ENCODE measurements at places on chromosomes 7 and 10.

GRCh38 chr7:28536259-28536658 is 123.9 kb downstream of the CREB5 start:
- DNase-seq: no peak

DNA sequence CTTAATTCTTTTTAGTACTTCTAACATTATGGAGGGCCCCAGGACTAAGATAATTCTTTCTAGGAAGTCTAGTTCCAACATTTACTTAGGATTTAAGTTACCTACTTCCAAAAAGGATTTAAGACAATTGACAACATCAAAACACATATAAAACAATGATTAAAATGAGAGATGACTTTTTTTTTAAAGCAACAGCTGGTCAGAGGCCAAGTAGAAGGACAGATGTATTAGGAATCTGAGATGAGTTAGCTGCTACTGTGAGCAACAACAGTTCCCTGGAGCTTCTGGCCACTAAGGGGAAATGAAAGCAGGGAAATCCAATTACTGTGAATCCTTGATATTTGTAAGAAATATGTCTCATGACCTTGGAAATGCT is 222.3 kb downstream of the PHTF2 start:
- DNase-seq: no peak

DNA sequence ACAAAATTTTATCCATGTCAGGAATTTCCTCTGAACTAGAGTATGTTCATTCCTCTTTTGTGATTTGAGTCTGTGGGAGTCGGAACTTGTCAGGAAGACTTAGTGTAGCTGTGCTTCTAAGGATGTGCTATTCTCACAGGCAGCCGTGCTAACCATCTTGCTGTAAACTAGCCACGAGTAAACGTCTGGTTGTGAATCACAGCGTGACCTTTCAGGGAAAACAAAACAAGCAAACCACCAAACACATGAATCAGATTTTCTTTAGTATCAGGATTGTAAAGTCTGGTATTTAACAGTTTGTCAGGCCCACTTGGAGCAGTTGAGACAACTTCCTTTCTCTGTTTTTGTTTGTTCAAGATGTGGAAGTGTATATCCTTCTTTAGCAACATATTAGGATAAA is 32.0 kb downstream of the AUTS2 start:
- no peak for DNase-seq

- DNase-seq: no peak
Measured at GRCh38 chr10:15457382-15457781, 86.3 kb upstream of the FAM171A1 start.

- no peak for DNase-seq
Measured at GRCh38 chr7:121938429-121938996, 65.6 kb downstream of the PTPRZ1 start.

DNA sequence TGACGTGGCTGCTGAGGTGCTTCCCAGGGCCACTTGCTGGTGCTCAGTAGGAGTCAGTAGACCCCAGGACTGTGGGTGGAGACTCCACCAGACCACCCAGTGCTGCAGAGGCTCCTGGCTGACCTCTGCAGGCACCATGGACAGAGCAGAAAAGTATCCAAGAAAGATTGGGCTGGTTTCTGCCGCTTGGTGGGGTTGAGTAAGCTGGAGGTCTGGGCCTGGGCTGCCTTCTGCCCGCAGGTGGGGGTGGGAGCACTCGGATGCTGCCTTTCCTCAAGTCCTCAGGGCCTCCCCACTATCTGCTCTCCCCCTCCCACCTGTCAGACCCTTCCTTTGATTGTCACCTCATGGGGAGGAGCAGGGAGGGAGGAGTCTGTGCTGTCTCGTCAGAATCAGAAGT is 91.6 kb downstream of the WDR37 start:
- DNase-seq: no peak

- no peak for DNase-seq
Measured at GRCh38 chr10:21732067-21732772, 198.2 kb downstream of the MLLT10 start.

DNA sequence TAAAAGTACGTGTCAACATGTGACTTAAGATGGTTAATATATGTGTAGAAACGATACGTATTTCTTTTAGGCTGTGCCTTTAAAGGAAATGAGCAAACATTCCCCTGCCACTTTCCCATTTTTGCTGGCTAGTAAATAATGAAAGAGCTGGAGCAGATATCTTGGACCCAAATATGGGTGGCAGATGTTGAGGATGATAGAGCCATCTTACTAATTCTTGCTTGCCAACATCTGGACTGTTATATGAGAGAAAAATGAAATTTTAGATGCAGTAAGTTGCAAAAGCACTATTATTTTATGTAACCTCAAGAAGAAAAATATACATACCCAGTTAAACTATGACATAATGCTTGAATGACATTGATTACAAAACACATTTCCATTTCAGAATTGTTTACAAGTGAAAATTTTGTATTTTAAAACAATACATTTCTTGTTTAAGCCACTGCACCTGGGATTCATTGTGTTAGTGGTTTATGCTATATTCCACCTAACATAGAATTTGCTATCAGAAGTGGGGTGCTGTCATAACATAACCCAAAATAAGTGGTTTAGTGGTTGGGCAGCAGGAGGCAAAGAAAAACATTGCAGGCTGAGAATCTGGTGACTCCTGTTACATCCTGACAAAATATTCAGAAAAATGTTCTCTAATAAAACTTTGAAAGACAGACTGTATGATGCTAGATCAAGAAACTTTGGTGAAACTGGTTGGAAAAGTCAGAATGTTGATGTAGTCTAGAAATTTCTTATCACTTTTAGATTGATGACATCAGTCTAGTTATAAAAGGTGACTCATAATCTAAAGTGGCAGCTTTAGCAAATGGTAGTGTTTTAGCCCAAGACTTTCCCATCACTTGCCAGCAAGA is 305.0 kb downstream of the PTEN start:
- no peak for DNase-seq

DNA sequence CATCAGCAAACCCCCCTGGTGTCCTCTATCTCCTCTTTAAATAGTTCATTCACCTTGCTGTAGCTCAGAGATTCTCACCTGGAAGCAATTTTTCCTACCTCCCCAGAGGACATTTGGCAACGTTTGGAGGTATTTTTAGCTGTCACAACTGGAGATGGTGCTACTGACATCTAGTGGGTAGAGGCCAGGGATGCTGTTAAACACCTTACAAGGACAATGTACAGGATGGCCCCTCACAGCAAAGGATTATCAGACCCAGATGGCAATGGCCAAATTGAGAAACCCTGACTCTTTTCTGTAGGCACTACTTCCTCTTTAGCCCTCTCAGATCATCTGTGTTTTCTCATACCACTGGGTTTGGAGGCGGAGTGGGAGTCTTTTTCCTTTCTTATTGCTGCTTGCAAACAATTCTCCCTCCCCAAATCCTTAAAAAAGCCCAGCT is 13.2 kb upstream of the TRA2A start:
- DNase-seq: no peak

DNA sequence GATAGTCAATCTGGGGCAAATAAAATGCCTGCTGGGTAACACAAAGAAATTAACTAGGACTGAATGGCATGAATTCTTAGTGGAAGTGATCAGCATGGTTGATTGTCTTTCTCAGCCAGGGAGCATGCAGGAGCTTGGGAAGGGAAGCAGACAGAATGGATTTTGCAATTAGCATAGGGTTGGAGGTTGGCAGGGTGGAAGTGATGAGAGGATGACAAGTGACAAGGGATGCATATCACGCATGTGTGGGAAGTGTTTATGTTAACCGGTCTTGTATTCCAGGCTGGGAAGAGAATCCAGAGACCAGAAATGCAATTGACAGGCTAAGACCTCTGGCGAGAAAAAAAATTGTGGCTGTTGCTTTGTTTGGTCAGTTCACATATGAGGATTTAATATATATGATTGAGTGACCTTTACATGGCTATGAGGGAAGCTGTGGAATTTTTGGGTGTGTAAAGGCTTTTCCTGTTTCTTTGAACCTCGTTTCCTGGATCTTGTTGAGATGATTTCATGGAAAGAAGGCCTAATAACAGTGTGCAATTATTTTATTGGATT is 8.3 kb downstream of the MDFIC start:
- DNase-seq: no peak

DNA sequence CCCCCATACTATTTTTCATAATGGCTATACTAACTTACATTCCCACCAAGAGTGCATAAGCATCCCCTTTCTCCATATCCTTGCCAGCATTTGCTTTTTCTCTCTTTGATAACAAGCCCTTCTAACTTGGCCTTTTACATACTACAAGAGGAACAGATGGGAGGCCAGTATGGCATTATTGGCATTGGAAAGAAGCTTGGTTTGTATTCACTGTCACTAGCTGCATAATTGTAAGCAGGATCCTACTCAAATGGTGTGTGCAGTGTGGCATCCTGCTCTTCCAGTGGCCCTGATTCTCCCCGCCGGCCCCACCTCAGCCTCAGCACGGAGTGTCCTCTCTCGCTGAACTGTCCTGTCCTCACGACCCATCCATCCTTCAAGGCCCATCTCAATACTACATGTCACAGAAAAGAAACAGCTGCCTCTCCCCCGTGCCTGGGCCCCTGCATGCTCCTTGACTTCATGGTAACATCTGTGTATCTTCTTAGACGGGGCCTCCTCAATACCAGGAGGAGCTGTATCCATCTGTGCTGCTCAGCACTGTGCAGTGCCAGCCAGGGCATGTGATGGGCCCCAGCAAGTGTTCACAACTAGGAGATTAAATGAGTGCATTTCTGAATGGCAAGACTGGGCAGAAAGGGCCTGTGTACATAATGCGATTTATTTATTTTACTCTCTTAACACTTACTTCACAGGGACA is 205.2 kb downstream of the COBL start:
- DNase-seq: no peak

DNA sequence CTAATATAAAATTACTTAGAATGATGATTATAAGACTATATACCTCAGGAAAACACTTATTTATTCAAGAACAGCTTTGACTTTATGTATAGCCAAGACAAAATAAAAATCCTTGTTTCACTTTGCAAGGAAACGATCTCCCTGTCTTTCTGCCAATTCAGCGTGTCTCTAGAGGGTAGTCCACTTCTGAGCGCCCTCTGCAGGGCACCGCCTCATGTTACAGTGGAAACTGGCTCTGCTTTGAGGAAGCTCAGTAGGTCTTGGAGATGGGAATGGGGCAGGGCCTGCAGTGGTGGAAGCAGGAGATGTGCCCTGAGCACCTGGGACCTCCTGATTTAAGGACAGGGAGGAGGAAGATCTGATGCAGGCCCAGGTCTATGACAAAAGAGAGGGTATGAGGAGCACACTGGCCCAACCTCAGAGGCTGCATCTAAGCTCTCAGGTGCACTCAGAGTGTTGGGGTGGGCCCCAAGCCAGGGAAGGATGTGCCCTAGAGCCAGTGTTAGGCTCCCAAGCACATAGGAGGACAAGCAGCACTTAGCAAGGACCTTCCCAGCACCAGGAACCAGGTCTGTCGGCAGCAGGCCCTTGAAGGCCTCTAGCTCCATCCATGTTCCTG is 481.0 kb downstream of the TNS3 start:
- DNase-seq: no peak

DNA sequence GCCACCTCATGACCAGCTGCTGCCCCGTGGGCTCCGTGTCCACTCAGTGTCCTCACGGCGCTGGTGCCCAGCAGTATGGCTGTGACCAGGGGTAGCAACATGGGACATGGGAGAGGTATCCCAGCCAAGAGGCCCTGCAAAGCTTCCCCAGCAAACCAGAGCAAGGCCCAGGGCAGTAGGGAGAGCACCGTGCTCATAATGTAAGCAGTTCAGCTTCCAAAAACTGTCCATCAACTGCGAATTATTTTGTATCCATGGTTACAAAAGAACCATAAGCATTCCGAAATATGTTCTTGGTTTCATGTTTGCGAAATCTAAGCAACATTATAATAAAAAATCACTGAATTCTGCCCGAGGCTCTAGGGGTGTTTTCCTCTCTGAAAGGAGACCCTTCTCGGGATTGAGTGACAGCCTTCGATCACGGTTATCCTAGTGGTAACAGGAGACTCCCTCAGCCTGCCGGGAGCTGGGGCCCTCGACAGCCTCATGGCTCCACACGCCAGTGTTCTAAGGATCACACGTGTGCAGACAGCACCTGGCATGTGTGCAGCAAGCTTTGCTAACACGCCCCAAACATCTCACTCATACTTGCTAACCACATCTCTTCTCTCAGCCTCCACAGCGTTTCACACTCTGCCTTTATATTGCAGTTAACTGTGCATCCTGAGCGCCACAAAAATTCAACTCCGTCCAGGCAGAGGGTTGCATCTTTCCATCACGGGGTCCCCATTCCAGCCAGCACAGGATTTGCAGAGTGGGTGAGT is 117.6 kb downstream of the DIP2C start:
- DNase-seq: no peak

DNA sequence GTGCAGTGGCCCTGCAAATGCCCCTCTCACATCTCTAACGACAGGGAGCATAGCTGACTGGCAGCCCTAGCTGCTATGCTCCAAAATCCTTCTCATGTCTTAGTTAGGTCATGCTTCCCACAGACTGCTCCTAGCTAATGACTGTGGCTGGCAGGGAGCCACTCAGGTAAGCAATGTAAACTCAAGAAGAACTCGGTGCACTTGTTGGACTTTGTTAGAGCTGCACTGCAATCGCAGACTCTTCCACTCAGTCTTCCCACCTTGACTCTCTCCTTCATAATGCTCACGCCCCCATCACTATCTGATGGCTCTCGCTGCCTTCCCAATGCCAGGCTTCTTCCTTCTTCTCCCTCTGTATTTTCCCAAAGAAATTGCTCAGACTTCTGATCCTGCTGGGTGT is 24.0 kb downstream of the OR9A2 start:
- DNase-seq: no peak

- no peak for DNase-seq
Measured at GRCh38 chr10:7811000-7811399, 7.3 kb upstream of the TAF3 start.

- DNase-seq: no peak
Measured at GRCh38 chr7:102873470-102874165, 39.2 kb upstream of the LRRC17 start.

GRCh38 chr7:74405191-74405898 is 48.4 kb upstream of the GTF2IRD1 start:
- no peak for DNase-seq

DNA sequence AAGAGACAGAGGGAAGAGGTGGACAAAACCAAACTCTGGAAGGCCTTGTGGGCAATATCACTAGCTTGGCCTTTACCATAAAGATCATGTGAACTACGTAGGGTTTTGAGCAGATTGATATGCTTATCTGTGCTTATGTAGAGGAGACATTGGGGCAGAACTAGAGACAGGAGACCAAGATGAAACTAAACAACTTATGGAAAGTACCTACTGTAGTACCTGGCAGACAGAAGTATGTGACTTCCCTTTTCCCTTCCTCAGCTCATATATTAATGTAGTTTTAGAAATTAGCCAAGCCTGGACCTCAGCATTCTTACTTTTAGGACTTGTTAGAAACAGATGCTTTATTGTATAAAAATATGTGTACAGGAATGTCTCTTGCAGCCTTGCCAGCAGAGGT is 14.0 kb upstream of the IL6 start:
- DNase-seq: no peak

All from amygdala (tissue), 56 donors.